ENCODE measurements at places on chromosomes 2 and 18.

DNA sequence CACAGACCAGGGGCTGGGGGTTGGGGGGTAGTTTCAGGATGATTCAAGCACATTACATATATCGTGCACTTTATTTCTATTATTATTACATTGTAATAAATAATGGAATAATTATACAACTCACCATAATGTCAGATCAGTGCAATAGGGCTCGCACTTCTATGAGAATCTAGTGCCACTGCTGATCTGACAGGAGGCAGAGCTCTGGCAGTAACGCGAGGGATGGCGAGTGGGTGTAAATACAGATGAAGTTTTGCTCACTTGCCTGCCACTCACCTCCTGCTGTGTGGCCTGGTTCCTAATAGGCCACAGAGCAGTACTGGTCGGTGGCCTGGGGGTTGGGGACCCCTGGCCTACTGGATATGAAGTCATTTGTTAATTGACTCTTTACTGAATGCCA is 190.5 kb downstream of the CLIP4 start:
- no peak for DNase-seq

DNA sequence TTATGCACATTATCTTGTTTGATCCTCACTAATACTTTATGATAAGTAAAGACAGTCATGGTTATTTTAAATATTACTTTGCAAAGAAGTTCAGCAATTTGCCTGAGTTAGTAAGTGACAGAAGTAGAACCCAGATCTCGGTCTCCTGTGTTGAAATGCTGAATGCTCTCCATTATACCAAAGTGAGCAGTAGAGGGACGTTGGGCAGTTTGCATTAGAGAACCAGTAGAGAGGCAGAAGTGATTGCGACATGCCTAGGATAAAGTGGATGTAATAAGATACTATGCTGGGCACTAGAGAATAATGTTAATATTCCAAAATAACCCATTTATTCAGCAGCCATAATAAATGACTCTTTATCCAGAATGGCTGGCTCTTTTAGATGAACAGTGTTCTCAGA is 201.0 kb downstream of the PMAIP1 start:
- no peak for DNase-seq

DNA sequence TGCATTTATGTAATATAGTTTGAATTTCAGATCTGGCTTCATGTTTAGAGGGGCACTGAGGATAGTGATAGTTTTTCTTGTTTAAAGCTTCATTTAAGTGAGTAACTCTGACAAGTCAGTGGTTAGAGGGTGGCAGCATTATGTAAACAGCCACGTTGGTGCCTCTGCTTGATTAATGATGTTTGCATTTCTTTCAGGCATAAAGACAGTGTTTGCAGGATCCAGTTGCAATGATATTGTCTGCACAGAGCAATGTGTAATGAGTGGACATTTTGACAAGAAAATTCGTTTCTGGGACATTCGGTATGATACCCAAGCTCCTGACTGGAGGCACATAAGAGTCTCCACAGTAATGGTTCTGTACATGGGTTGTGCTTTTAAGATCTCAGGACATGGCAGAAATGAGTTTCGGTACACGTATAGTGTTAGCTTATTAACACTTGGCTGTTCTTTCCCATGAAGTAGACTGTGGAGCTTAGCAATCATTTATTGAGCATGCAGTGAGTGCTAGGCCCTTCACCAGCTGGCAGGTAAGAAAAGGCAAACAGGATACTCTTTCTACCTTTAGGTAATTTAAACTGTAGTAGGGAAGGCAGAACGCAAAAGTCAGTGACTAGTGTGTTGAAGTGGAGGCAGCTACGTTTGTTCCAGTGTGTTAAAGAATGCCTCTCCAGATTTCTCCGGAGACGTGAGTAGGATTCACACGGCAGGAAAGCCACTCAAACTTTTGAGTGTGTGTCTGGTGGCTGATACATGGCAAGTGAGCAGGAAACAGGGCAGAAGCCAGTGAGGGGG is 17.4 kb upstream of the SAG start:
- DNase-seq = no peak

DNA sequence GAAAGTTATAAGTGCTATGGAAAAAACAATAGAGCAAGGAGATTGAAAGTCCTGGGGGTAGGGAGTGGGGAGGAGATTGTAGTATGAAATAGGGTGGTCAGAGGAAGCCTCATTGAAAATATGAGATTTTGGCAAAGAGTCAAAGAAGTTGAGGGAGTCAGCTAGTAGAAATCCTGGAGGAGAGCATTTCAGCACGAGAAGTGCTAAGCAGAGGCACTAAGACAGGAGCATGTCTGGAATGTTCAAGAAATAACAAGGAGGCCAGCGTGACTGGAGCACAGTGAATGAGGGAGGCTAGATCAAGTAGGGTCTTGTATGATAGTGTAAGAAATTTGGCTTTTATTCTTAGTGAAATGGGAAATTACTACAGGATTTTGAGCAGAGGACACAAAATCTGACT is 2.1 kb upstream of the TSPYL6 start:
- DNase-seq = no peak

- no peak for DNase-seq
Observed at GRCh38 chr2:25032901-25033300, 9.0 kb upstream of the EFR3B start.

DNA sequence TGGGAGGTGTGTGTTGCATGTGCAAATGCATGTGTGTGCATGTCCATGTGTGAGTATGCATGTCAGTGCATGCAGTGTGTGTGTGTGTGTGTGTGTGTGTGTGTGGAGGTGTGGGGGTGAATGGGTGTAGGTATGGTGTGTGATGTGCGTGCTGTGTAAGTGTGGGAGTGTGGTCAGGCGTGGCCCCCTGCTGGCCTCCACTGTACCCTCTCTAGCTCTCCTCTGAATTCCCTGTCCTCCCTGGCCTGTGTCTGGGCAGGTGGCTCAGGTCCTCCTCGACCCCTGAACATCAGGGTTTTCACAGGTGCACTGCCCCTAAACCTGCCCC is 230.2 kb downstream of the CELF4 start:
- no peak for DNase-seq

DNA sequence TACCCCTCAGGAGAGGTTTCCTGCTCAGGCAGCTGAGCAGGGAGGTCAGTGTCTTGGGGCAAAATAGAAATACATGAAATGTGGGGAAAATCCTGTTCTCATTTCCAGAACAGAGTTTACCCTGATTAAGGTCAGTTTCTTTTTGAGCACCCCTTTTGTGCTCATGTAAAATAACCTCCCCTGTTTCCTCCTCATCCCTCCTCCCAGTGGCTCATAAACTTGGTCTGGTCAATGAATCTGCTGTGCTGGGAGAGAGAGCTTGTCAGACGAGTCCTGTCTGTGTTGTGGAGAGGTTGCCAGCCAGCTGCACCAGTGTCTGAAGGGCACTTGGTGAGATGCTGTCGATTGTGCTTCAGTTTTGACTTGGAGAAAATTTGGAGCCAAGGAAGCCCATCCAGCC is 48.6 kb downstream of the NTSR2 start:
- no peak for DNase-seq
